ENCODE measurements at places on chromosomes 3 and 15.
A peak's percentile ranks its signal among the peaks of the same experiment; 100 is the strongest.

DNA sequence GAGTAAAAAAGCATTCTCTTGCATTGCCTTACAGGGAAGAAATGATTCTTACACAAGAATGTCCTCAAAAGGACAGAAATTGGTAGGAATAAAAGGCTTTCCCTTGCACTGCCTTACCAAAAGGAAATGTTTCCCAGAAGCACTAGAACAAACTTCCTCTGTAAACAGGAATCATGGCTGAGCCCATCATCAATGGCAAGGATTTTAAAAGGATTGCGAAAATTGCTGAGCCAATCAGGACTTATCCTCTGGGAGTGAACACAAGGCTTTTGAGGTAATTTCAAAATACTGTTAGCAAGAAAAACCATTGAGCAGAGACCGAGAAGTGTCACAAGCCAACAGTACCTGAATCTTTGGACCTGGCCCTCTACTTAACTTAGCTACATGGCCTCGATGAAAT is 897.3 kb downstream of the ROBO1 start:
- no peak for DNase-seq

GRCh38 chr3:34279901-34280300 is 481.5 kb downstream of the PDCD6IP start:
- no peak for DNase-seq

- DNase-seq, result no peak
These were observed 82.5 kb upstream of the PSMD6 start for GRCh38 chr3:64105816-64106215.

GRCh38 chr3:182028081-182028480 is 316.4 kb downstream of the SOX2 start:
- no peak for DNase-seq

DNA sequence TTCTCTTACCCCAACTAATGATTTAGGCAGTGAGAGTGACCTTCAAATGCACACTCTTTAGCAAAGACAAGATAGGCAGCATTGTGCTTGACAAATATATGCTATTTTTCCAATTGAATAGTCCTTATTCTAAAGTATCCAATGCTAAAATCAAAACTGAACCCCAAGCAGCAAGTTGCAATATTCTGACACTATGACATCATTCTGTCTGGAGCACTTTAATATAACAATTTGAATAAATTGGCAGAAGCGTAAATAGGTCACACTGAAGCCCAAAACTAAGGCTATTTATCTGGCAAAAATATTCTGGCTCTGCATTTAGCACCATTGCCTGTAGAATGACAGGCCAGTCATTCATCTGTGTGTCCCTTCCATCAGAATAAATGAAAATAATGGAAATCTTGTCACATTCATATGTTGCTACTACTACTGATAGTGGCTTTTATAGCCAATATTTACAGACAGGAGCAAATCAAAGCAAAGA is 2.9 kb downstream of the CBLB start:
- no peak for DNase-seq

GRCh38 chr15:41772720-41773331 is 1.5 kb upstream of the MAPKBP1 start:
- DNase-seq, result peak; percentile 67
